Stimulated activated CD8-positive, alpha-beta memory T cell treated with anti-CD3 and anti-CD28 coated beads, Interleukin-7, amount 100 ng/mL, for 24 hours (primary cell): ENCODE measurements at places on chromosomes 5 and 9.

DNA sequence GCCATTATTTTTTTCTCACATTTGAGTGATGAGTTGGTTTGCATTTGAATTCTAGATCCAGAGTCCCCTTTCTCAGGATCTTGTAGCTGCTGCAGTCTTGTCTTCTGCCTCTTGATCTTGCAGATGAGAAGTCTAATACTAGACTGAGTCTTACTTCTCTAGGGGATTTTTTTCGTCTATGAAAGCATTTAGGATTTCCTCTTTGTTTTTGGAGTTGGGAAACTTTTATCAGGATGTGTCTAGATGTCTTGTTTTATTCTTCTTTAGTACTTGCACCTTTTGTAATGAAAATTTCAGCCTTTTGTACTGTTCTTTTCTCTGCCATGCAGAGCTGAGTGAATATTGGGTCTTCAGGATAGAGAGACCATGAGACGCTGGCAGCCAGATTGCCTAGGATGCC is 65.4 kb downstream of the ZNF618 start:
- no peak for DNase-seq

DNA sequence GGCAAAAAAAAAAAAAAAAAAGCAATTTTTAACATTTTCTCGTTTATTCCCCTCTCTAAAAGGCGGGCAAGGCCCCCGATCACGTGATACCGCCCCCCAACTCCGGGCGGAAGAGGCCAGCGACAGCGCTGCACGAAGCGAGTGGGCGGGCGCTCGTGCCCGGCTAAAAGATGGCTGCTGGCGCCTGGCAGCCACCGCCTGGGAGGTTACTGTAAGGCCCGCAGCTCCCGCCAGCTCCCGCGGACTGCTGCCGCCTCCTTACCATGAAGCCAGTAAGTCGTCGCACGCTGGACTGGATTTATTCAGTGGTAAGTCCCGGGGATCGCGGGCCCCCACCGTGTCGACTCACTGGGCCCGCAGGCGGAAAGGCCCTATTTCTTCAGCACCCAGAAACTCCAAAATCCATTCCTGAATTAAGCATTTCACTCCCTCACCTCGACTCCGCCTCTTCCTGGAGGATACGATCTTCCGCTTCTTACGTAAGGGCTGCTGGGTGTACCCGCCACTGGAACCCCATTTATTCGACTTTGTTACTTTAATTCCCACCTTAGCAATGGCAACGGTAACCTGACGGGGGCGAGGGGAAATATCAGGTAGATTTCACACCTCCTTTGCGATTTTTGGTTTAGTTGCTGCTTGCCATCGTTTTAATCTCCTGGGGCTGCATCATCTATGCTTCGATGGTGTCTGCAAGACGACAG is at the start of the genes SMIM27 and TOPORS:
TSS of gene SMIM27 (plus strand) at position 156 of the 701 bp plus-strand sequence. CDS start at position 264, 108 bp downstream.
TSS of gene TOPORS (minus strand) at position 415 of the 701 bp plus-strand sequence. CDS start at position 265, 150 bp downstream.
- DNase-seq, result peak; percentile 77

DNA sequence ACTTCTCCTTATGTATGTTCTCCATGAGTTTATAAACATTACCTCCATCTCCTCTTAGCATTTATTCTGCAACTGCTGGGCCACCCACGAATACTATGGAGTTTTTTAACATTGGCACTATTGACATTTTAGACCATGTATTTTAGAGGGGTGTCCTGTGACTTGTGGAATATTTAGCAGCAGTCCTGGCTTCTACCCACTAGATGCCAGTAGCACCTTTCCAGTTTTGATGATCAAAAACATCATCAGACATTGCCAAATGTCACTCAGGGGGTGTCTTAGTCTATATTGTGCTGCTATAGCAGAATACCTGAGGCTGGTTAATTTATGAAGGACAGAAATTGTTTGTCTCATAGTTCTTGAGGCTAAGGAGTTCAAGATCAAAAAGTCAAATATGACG is 187.5 kb upstream of the RORB start:
- no peak for DNase-seq

- no peak for DNase-seq
Observed at GRCh38 chr9:27142299-27142930, 33.4 kb downstream of the TEK start.

- no peak for DNase-seq
Observed at GRCh38 chr5:79235261-79235633, 684 bp upstream of the JMY start.

GRCh38 chr9:5305741-5306140 is 1.2 kb upstream of the RLN2 start:
- no peak for DNase-seq

DNA sequence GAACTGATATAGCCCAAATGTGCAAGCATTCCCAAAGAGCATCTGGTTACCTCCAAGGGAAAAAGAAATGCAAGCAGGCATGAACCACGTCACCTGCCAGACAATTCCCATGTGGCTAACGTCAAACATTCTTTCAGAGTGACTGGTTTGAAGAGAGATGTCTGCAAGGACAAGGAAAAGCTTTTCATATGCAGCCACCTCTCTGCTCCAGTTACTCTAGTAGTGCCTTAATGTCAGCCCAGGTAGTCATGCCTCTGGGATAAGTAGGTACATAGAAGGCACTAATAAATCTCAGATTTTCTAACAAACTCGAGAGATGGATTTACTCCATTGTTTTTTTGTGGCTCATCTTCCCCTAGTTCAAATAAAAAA is 96.8 kb upstream of the IFNK start:
- DNase-seq, result no peak

- no peak for DNase-seq
Observed at GRCh38 chr5:93569300-93570160, 11.5 kb downstream of the NR2F1-AS1 start.

GRCh38 chr5:152092580-152092979 is 167.9 kb upstream of the GLRA1 start:
- DNase-seq, result no peak

DNA sequence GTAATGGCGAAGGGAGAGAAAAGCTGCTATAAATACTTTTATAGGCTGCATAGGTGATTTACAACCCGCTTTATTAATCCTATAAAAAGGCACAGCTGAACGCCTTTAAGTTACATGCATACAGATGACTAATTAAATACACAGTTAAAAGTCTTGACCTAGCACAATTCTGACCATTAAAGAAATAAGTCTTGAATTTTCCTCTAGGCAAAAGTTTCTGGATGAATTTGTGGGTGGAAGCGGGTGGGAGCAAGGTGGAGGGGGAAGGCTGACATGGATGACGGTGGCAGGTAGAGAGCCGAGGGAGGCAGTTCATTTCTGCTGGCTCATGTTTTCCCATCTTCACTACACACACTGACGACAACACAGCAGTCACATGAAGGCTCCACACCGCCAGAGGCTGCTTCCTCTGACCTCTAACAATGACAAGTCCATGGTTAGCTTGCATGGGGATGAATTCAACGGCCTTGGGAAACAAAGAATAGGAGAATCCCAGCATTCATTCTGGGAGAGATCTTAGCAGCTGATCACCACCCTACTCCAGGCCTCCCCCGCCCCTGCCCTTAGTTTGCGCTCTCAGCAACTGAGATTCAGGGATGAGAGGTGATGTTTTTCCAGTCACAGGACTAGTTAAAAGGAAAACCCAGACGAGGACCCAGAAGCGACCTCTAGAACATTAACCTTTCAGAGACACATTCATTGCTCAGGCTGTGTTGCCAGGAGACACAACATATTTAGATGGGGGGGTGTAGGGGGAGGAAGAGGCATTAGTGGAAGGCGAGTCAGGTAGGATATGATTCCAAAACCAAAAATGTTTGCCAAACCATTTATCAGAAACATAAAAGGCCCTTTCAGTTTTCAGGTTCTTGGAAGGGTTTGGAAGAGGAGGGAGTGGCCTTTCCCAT is 329.3 kb downstream of the PIK3R1 start:
- no peak for DNase-seq

GRCh38 chr5:132677682-132678400 is 4.1 kb downstream of the IL4 start:
- DNase-seq, result no peak

- DNase-seq, result no peak
Observed at GRCh38 chr5:72884892-72885291, 68.4 kb downstream of the TNPO1 start.

DNA sequence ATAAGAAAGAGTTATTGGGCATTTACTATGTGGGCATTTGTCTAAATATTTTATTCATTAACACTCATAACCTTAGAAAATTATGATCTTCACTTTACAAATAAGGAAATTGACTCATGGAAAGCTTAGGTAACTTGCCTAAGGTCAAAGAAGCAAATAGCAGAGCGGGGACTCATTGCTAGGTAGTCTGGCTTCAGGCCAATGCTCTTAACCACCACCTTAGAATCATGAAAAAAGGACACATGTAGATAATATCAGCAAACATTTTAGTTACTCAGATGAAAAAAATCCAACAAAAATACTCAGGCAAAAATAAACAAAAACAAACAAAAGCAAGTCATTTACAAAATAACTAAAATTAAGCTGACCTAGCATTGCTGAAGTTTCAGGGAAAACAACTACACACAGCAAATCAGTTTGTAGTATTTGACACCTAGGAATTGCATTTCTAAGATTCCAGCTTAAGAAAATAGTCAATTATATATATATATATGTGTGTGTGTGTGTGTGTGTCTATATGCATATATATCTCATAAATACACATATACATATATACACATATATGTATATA is 166.0 kb downstream of the HMHB1 start:
- DNase-seq, result no peak

GRCh38 chr5:150574818-150575547 is 65.5 kb upstream of the SYNPO start:
- DNase-seq, result no peak

DNA sequence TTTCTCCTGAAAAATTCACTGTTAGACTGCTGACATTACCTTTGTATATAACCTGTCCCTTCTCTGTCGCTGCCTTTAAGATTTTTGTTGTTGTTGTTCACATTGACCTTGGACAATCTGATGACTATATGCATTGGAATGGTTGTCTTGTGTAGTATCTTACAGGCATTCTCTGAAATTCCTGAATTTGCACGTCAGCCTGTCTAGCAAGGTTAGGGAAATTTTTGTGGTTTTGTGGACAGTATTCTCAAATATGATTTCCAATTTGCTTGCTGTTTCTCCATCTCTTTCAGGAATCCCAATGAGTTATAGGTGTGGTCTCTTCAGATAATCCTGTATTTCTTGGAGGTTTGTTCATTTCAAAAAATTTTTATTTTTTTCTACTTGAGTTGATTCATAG is 140.8 kb downstream of the PRR16 start:
- no peak for DNase-seq

GRCh38 chr5:168995024-168995423 is 305.9 kb downstream of the SLIT3 start:
- no peak for DNase-seq

DNA sequence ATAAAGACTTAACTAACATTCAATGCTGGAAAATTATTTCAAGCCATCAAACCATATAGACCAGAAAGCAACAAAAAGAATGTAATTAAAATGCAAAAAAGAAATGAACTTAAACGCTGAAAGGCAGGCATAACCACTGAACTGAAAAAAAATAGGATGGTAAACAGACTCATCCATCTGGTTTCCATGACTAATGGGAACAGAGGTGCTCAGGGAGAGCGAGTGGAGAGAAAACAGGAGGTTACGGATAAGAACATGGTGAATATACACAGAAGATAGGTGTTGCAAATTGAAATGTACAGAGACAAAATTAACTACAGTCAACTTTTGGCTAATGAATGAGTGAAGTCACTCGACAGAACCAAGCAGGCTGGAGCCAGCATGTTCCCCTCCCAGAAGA is 43.5 kb upstream of the RNF38 start:
- DNase-seq, result no peak
